IPS DF 19.7 (cell line): ENCODE measurements at places on chromosomes 12 and 14.

- no peak for DNase-seq
These were observed 294.3 kb upstream of the FBXO33 start for GRCh38 chr14:39726563-39726962.

DNA sequence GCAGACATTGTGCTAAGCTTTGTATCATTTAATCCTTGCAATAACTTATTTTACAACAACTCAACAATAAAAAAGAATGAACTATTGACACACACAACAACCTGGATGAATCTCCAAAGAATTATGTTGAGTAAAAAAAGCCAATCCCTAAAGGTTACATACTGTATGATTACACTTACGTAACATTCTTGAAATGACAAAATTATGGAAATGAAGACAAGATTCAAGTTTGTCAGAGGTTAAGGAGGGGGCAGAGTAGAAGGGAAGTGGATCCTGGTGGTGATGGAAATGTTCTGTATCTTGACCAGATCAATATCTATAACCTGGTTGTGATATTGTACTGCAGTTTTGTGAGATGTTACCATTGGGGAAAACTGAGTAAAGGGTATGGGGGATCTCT is 63.2 kb upstream of the LMNTD1 start:
- DNase-seq: no peak

GRCh38 chr14:96662116-96662970 is 134.8 kb upstream of the VRK1 start:
- DNase-seq: no peak

- DNase-seq: no peak
These were observed 92.7 kb upstream of the DNM1L start for GRCh38 chr12:32586390-32586789.

- DNase-seq: no peak
These were observed 186.9 kb downstream of the EMP1 start for GRCh38 chr12:13383379-13383778.

GRCh38 chr12:121511916-121512315 is 68.9 kb downstream of the KDM2B start:
- no peak for DNase-seq

- DNase-seq: no peak
These were observed 9.8 kb downstream of the JAG2 start for GRCh38 chr14:105158794-105159193.

DNA sequence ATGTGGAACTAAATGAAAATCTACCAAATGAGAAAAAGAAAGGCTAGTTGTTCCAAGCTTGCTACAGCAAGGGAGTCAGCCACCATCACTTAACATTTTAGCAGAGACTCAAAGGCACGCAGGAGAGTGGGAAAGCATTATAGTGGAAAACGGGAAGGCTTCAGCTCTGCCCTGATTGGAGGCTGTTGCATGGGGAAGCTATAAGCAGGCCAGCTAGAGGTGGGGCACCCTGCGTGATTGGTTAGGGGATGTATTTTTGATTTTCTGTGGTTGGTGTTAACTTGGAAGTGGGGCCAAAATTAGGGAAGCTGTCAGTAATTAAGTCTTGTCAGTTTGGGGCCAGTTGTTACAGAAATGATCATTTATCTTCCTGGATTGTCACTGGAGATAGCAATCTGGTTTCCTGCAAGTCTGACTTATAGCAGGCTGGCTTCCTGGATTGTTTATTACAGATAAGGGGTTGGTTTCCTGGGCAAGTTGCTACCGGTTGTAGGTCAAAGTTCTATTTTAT is 93.9 kb downstream of the FAR2 start:
- no peak for DNase-seq

- DNase-seq: no peak
These were observed 39.5 kb downstream of the E2F7 start for GRCh38 chr12:77025782-77026314.

GRCh38 chr12:49388682-49389386 is 21.6 kb downstream of the SPATS2 start:
- peak; percentile 64 for DNase-seq

DNA sequence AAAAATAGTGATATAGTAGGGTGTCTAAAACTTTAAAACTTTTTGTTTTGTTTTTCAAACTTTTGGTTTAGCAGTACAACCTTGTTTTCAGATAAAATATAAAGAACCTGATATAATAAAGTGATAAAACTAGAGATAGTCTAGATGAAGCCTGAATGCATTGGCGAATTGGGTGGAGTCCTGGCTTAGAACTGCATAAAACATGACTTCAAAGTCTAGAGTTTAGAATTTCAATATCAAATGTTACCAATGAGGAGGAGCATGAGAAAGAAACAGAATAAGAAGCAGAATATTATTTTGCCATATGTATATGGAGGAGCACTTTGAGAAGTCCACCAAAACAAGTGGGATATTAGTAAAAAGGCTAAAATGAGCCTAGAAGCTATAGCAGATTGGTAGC is 263.6 kb downstream of the TMEM117 start:
- DNase-seq: no peak

DNA sequence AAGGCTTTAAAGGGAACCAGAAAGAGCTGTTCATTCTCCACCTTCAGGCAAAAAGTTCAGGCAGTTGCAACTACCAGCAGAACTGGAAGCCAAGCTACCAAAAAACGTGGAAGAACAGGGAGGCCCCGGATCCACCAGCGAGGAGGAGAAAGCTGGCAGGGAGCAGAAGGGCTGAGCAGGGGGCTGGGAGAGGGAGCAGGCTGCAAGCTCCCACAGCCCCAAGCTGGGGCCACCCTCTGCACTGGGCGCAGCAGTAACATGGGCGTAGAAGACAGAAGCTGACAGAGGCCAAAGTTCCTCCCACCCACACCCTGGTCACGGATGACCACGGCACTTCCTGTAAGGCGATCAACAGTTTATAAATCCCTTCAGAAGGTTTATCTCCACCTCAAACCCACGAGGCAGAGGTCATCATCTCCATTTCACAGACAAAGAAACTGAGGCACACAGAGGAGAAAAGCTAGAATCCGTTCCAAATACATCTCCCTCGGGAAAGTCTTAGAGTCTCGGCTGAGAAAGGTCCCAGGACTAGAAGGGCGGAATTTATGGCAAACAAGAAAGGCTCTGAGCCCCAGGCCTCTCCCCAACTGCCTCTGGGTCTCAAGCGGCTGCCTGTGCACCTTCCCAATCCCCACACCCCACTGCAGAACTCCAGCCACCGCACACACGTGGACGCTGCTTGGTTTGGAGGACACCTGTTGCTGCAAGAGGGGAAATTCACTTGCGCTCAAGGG is 1.8 kb downstream of the CCDC85C start:
- DNase-seq: no peak

DNA sequence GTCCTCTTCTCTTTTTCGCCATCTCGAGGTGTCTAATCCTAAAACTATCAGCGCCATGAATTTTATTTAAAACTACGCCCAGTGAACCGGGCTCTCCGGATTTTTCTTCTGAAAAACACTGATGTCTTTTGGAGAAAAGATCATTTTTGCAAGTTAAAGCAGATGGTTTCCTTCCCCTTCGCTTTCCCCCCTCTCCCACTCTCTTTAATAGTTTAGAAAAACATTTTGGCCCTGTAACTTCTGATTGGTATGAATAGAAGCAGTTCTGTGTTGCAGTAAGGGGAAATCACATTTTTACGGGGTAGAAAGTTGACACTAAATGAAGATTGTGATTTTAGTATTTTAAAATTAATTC is 1.1 kb downstream of the RAP1B start:
- no peak for DNase-seq

- DNase-seq: no peak
These were observed 1.2 kb downstream of the AMHR2 start for GRCh38 chr12:53424626-53425514.
